ENCODE measurements at places on chromosomes 16 and 17.
A peak's percentile ranks its signal among the peaks of the same experiment; 100 is the strongest.

- no peak for DNase-seq
Observed at GRCh38 chr16:15425861-15426260, 8.5 kb upstream of the BMERB1 start.

- DNase-seq = no peak
Observed at GRCh38 chr16:68936736-68937631, 93.7 kb downstream of the TANGO6 start.

GRCh38 chr17:29196769-29197515 lies 16.7 kb upstream of the MYO18A start:
- DNase-seq = no peak

DNA sequence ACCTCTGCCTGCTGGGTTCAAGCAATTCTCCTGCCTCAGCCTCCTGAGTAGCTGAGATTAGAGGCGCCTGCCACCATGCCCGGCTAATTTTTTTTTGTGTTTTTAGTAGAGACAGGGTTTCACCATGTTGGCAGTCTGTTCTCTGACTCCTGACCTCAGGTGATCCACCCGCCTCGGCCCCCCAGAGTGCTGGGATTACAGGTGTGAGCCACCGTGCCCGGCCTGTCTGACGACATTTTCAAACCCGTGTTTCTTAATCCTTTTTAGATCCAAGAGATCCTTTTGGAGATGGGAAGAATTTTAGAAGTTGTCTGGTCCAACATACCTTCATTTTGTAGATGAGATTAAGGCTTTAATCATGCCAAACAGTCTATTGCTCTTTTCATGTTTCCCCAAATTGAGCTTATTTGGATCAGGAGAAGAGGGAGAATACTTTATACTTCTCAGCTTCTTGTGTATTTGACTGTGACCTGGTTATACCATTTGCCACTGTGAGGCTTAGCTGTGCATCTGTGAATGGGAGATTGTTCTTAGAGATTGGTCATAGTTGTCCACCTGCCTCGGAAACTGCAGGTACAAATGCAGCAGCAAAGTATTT lies 25.8 kb downstream of the USP10 start:
- DNase-seq = no peak

GRCh38 chr16:85145734-85146531 lies 33.7 kb upstream of the CIBAR2 start:
- DNase-seq = no peak

DNA sequence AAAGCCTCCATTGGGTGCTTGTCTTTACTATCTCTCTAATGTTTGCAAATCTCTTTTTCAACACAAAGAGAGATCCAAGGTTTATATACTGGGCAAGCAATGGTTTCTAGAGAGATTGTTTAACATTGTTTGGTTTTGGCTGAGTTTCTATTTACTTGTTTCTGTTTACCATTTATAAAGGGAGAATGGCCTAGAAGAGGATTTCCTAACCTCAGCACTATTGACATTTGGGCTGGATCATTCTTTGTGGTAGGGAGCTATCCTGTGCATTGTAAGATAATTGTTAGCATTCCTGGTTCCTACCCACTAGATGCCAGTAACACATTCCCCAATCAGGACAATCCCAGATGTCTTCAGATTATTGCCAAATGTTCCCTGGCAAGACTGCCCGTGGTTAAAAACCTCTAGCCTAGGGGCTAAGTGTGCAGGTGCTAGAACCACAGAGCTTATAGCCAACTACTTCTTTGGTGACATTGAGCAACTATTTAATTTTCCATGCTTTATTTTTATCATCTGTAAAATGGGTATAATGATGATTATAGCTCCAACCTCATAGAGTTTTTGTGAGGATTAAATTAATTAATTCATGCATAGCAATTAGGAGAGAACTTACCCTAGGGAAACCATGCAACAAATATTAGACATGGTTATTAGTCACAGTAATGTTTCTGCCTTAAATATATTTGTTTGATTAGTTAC lies 413.9 kb upstream of the MAF start:
- DNase-seq = no peak

GRCh38 chr17:51739245-51739886 lies 419.1 kb downstream of the CA10 start:
- no peak for DNase-seq

DNA sequence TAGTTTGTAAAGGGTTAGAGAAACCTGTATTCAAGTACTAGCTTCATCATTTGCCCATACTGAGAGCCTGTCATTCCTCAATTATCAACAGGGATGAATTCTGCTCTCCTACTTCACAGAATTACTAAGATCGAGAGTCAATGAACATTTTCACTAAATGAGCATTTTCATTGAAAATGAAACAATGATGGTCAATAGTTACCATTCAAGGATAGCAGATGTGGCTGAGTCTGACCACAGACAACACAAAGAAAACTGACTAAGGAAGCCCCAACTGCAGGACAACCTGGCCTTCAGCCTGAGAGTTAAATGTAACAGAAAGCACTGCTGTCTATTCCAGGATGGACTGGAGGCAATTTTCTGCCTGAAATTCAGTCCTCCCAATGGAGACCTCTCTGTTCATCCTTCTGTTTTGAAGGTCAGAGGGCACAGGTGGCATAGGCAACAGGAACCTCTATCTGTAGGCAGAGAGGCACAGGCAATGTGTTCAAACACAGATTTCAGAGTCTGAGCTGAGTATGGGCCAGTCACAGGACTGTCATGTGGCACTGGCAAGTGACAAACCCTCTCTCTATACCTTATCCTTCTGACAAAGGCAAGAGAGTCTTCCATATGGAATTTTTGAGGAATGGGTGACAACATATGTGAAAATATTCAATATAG lies 19.5 kb downstream of the TRAF4 start:
- DNase-seq = no peak

- DNase-seq = no peak
Observed at GRCh38 chr16:87337262-87337771, 20.1 kb upstream of the C16orf95 start.

DNA sequence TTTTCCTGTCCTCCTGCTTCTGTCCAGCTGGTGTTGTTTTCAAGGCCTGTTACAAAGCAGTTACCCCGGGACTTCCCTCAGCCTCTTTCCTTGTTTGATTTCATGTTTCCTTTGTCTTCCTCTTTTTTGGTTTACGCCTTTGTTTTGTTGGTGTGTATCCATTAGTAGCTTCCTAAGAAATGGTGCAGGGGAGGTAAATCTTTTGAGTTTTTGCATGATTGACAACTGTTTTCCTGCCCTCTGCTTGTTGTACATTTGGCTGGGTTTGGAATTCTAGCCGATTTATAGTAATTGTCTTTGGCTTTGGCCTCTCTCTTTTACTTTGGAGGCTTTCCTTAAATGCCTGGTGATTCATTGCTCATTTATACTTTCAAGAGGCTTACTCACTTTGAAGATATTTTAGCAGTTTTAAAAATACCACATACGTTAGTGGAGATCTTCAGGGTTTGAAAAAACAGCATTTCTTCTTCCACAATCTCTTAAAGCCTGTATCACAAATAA lies 32.8 kb downstream of the DNAH2 start:
- peak; percentile 65 for DNase-seq

- no peak for DNase-seq
Observed at GRCh38 chr16:20673882-20674683, 23.4 kb downstream of the ACSM1 start.

- DNase-seq = peak; percentile 85
Observed at GRCh38 chr17:71412803-71413202, 708.0 kb upstream of the SOX9 start.

- DNase-seq = no peak
Observed at GRCh38 chr16:66588981-66589713, 9.9 kb downstream of the CMTM2 start.

DNA sequence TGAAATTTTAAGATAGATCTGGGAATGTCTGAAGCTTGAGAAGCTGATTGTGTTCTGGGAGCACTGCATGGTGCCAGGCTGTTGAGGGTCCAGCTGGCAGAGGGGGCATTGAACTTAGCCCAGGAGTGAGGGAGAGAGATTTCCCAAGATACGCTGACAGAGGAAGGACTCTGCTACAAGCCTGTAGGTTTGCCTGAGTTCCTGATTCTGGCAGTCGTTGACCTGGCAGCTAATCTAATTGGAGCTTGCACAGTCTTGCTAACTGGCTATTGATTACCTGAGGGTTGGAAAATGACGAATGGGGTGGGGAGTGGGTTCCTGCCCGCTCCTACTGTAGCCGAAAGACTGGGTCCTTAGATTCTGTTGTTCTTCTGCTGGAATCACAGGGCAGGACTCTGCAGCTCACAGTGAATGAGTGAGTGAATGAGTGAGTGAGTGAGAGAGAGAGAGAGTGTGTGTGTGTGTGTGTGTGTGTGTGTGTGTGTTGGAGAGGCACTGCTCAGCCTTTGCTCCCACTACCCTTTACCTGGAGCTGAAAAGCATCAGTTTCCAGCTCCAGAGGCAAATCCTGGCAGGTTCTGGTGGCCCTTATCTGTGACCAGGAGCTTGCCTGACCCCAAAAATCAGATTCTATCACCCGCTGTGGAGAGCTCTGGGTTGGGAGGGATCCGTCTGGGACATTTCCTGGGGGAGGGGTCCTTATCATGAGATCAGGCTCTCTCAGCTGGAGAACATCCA lies 16.7 kb downstream of the CTRL start:
- DNase-seq = no peak

DNA sequence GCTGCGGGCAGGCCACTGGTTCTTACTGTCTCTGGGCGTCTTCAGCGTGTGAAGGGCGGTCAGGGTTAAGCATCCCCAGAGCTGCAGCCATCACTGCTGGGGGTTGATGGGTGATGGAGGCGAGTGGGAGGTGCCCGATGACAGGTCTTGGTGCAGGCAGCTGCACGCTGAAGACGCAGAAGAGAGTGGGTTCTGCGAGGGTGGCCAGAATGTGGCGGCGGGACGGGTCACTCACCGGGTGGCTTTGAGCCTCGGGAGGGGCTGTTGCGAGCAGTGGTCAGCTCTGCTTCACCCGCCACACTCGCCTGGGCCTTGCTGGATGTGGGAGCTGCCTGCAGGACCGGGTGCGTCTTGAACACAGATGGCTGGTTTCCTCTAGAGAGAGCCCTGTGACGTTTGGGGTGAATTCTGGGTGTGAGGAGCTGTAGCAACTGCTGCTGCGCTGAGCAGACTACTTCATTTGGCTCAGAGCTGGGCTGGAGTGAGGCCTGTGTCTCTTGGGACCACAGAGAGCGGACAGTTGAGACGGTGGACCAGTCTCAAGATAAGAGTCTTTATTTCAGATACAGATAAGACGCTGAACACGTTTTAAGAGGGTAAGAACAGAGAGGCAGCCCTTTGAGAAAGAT lies 44.6 kb upstream of the ZNF750 start:
- no peak for DNase-seq

Data from GM04504 (cell line).